Lower leg skin (tissue), 4 donors: ENCODE measurements at places on chromosomes 16 and 17. TPM values are rescaled to one million over a fixed set of nuclear protein-coding genes. Genes with fewer than 3 reads are reported as not detected.

Gene NRN1L
- total RNA-seq, result 0.65 TPM

Gene KRT37
- not detected for total RNA-seq

Gene RAB11FIP4
- 27.4 TPM for total RNA-seq

Gene ARSG
- 4.3 TPM for total RNA-seq

DNA sequence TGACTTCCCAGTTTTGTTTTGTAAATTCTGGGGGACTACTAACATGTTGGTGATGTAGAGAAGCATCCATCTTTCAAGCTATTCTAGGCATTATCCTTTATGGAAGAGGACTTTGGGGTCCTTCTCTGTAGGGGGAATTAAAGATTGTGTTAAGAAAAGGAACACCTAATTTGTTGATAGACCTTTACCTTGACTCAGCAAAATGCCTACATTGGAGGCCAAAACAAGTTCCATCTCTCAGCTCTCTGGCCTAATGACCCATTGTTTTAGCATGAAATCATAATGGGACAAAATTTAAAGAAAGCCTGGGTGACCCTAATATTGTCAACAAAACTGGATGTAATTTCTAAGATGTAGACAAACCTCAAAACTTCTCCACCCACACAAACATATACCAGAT lies 465.3 kb upstream of the SOX9 start:
- DNase-seq, result no peak

DNA sequence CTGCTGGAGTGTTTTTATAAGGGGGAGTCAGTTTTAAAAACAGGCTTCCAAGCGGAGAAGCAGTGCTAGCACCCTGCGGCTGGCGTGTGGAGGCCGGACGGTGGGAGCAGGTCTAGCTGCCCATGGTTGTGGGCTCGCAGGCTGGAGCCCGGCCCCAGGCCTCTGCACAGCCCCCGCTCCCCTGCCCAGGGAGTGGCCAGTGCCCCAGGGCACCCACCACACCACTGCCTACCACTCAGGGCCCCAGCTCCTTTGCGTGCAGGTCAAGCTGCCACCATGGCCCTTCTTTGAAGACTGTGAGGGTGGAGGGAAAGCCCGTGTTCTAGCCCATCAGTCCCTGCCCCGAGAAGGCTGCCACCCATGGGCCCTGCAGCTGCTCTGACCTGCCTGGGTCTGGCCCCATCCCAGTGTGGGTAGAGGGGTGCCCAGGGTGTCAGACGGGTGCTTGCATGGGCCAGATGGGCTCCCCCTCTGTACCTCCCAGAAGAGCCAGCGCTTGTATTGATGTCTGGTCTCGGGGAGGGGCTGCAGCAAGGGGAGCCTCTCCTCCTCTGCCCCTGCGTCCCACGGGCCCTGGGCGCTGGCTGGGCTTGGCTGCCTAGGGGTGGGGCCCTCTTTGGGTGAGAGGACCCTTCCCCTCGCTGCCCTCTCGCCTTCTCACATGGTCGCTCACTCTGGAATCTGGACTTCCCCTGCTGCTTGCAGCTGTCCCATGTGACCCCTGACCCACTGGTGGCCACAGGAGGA lies 1.5 kb upstream of the NUDT16L1 start:
- DNase-seq, result no peak

DNA sequence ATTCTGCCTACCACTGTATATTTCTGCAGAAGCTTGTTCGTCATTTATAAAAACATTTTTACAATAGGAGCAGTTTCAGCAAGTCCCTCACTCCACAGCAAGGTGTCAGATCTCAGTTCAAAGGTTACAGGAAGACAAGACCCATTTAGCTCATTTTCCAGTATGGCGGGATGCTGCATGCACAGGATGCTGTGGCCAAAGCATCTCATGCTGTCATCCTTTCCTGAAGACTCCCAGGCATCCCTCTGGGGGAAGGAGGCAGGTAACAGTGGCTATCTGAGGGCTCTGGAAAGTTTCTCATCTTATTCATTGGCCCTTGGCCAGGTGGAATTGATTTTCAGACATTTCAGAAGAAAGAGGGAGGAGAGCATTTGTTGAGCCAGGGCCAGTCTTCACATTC lies 539.3 kb upstream of the CDH5 start:
- DNase-seq, result no peak

DNA sequence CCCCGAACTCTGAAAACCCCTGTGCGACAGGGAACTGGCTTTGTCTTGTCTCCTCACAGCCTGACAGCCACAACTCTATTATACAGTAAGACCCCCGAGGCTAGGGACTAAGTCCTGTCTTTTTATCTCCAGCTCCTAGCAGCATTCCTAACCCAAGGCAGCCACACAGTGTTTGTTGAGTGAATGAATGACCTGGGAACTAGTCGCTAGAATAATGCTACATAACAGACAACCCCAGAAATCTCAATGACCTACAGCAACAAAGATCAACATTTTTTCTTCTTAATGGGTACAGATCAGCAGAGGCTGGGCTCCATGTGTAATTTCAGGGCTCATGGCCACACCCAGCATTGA lies 71.4 kb upstream of the TNRC6C start:
- DNase-seq, result no peak

- DNase-seq, result no peak
Measured at GRCh38 chr17:55300479-55301290, 35.9 kb downstream of the HLF start.

DNA sequence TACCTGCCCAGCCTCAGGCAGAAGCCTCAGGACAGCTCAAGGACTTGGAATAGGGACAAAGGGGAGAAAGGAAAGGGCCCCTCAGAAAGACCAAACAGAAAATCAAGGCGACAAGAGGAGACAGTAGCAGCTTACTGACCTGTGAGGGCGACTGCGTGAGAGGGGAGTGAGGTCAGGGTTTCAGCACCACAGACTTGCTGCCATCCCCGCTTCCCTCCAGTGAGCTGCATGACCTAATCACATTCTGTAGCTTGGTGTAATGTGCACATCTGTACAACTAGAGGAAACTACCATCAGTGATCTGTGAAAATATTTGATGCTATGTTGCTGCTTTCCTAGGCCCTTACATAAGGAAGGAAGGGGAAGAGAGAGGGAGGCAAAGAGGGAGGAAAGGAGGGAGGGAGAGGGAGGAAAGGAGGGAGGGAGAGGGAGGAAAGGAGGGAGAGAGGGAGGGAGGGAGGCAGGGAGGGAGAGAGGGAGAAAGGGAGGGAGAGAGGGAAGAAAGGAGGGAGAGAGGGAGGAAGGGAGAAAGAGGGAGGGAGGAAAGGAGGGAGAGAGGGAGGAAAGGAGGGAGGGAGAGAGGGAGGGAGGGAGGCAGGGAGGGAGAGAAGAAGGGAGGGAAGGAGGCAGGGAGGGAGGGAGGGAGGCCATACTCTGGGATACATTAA lies 404.9 kb upstream of the CDH5 start:
- no peak for DNase-seq

DNA sequence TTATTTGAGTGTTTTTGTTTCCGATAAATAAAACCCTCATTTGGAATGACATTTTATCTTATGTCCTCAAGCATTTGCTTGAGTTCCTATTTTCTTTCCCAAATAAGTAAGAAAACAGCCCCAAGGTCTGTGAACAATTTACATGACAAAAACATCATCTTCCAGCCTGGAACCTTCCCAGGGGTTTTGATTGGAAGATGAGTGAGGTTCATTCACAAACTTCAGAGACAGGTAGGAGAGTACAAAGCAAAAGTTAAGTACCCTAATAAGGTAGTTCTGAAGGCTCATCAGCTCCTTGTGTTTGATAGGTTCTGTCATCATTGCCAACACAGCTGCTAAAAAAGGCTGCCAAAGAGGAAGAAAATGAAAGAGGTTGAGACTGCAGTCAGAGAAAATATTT lies 772.8 kb downstream of the CDH8 start:
- no peak for DNase-seq

- DNase-seq, result no peak
Measured at GRCh38 chr17:76532072-76532651, 5.3 kb downstream of the CYGB start.

GRCh38 chr16:53695070-53695469 lies 8.6 kb downstream of the RPGRIP1L start:
- no peak for DNase-seq
